ENCODE measurements at places on chromosomes 1 and 21.

DNA sequence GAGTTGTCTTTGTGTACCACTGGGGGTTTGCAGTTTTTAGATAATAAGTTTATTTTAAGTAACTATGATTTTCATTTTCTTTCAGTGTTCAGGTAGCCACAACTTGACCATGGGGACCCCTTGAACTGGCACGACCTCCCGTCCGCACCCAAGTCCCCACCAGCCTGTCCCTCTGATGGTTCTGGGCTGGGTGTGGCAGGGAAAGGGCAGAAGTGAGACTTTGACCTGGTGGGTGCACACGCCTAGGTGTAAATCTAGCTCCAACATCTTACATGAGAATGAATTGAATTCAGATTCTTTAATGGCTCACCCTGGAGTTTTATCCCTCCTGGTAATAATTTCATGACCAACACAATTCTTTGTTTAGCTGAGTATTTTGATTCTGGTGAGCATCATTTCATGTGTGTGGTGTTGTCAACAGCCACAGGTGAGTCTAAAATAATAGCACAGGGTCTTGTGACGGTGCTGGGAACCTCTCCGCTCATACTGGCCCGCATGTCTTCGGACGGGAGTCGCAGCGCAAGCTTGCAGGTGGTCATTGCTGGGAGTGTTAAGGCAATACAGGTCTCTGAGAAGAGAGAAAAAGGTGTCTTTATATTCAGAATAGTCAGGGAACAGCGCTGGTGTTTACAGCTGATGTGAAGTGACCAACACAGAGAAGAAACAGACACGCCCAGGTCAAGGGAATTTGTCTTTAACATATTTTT is 50.8 kb upstream of the POFUT2 start:
- DNase-seq = no peak

DNA sequence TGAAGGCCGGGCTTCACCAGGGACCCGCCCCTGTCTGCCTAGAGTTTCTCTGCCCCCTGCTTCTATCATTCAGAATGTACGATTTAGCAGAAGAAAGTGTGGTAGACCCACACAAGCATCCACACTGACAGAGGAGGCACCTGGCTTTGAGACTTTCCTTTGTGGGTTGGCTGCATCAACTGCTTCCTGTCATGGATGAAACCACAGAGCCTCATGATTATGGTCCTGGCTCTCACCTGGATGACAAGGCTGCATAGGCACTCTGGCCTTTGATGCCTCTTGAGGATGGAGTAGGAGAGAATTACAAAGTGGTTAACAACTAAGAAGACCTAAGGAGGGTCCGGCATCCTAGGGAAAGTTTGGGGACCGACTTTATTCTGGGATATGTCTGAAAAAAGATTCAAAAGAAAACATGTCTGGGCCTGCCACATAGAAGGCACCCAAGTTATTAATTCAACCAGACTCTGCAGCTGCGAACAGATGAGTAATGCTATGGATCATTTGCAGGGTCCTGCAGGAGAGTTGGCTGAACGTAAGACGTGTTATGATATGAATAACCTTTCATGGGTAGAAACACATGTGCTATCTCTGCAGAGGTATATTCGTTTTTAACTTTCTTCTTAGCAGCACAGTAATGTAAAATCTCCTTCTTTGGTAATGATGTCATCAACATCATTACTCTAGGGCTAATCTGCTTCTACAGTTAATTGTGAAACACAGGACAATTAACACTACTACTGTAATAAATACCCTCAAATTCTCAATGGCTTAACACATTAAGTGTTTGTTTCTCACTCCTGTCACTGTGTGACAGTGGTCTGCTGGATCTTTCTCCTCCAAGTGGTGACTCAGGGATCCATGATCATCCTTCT is 136.2 kb downstream of the SLC35F3 start:
- DNase-seq = no peak

GRCh38 chr1:63238721-63239120 is 83.6 kb upstream of the FOXD3 start:
- no peak for DNase-seq

- no peak for DNase-seq
These were observed 116.8 kb downstream of the TOMM20 start for GRCh38 chr1:235011599-235012435.

DNA sequence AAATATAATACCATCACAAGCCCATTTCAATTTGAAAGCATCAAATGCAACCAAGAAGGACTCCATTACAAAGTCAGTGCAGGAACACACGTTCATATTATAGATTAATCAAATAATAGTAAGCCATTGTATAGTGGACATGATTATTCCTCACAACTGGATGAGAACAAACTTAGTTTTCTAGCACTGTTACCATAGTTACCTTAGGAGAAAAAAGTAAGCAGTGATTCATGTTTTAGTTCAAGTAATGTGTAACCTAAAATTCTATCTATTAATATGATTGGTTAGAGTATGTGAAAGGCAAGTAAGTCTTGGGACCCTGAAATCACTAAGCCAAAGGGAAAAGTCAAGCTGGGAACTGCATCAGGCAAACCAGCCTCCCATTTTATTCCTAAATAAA is 15.2 kb downstream of the SSX2IP start:
- DNase-seq = no peak

GRCh38 chr1:11046270-11046566 is 821 bp downstream of the MASP2 start:
- DNase-seq = no peak

DNA sequence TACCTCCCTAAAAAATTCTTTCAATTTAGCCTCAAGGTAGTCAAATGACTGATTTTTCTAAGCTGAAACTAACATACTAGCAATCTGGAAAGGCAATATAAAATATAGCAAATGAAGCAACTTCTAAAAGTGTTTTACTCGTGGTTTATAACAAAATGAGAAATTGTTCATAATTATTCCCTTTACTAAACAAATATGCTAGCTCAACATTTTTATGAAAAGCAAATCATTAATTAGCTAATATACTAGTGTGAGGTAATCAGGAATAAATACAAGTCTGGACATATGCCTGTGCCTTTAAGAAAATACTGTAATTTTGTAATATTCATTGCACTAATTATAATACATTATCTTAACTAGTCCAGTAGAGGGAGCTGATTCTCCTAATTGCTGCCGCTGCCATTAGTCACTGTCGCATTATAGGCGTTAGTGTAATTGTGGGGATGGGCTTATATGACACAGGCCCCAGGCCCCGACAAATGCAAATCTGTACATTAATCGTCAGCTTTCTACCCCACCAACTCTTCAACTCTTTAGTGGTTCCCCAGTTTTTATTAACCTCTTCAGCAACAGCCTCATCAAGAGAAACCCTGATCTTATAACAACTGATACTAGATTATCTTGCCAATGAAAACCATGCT is 160.9 kb downstream of the GABPA start:
- no peak for DNase-seq

GRCh38 chr1:64691626-64692025 is 53.2 kb upstream of the RAVER2 start:
- no peak for DNase-seq

GRCh38 chr1:38941527-38942019 is at the start of gene RHBDL2:
RHBDL2 (minus strand) TSS chr1:38941830; CDS start chr1:38919212, 22,618 bp downstream.
- DNase-seq = peak; percentile 78

- no peak for DNase-seq
These were observed 106.4 kb downstream of the KAZN start for GRCh38 chr1:14704846-14705245.

DNA sequence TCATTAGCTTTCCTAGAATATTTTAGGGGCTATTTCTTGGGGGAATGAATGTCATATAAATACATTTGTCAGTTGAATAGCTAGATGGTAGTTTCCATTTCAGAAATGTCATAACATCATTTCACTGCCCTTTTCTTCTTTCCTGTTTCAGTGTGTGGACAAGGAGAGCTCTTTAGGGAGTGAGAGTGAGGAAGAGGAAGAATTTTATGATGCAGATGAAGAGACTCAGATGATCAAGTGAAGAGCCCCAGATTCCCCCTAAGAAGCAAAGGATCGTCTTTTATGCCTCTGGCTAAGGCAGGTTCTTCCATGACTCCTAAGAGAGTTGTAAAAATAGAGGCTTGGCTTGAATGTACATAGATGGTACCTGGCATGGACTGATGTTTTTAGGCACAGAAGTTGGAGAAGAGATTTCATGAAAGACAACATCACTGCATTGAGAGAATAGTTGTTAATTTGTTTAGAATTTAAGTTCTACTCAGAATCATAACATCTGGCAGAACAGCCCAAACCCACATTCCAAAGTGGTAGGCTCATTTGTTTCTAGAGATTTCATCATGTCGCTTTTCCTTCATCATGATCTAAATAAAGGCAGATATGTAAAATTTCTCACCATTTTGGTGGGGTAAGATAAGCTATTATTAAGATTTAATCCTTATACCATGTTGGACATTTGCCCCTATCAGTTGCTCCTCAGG is 44.2 kb upstream of the MAB21L3 start:
- no peak for DNase-seq

- no peak for DNase-seq
These were observed 150.3 kb downstream of the DHRS3 start for GRCh38 chr1:12467570-12468286.

DNA sequence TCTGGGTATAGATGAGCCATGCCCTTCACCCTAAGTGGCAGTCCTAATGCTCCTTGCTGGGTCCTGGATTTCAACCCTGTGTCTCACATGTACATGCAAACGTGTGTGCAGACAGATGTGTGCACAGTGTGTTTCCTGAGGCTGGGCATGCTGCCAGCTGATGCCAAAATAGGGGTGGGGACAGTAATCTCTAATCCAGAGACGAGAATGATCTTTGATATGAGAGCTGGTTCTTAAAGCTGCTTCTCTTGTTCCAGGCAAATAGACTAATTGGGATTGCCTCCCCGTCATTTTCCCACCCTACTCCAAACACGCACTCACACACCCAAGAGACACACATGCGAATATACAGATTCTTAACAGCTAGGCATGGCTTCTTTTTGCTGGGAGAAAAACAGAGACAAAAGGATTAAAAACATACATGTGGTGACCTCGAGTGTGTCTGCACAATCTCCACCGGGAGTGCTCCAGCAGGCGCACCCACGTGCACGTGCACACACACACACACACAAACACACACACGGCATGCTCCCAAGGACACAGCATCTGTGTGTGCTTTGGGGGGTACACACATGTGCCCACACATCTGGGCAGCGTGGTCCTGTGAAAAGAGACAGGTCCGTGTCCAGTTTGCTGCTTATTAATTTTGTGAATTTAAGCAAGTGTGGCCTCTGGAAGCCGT is 102.1 kb upstream of the ZBTB40 start:
- DNase-seq = no peak

- no peak for DNase-seq
These were observed 6.6 kb downstream of the SELP start for GRCh38 chr1:169623132-169623926.

DNA sequence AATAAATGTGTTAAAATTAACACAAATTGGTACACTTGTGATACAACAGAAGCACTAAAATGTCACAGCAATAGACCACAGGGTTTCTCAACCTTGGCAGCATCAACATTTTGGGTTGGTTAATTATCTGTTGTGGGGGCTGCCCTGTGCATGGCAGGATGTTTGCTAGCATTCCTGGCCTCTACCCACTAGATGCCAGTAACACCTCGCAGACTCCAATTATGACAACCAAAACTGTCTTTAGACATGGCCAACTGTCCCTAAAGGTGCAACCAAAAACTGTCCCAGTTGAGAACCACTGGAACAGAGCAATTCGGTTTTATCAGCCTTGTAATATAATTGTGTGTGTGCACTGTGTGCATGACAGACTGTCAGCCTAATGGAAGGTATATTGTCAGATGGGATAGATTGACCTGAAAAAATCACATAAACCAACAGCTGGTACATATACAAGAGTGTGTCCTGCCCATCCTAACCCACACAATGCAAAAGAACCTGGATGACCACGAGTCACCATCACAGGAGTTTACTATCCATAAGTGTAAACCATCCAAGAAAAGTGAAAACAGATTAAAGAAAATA is 13.5 kb upstream of the ERG start:
- DNase-seq = no peak

GRCh38 chr1:31759298-31760023 is 4.7 kb downstream of the ADGRB2 start:
- no peak for DNase-seq

DNA sequence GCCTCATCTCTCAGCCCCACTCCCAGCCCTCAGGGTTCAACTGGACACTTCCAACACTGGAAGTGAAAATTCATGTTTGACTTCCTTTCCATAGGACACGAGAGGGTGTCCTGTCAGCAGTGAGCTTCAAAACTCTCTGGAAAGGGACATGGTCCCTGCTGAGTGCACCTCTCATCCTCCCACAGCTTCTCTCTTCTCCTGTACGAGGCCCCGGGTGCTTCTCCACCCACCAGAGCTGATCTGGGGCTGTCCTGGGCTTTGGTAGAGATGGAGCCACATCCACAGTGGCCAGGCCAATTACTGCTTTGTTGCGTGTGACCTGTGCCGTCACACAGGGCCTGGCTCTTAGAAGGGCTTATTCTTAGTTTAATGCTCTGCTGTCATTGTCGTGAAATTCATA is 182.3 kb downstream of the RRAGC start:
- no peak for DNase-seq

DNA sequence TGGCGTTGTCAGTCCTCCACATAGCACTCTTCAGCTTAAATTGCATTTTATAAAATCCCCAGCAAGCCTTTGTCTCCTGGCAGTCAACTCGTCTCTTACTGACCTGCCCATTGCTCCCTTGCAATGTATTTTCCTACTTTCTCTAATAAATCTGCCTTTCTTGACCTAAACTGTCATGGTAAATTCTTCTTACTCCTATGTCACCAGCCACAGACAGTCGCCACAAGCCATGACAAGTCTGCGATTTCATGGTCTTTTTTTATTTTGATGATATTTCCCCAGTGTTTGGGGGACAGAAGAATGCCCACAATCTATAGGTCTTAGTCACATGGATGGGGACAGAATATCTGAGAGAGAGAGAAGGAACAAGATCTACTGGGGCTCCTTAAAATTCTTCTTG is 8.4 kb downstream of the IFNAR2 start:
- DNase-seq = no peak

DNA sequence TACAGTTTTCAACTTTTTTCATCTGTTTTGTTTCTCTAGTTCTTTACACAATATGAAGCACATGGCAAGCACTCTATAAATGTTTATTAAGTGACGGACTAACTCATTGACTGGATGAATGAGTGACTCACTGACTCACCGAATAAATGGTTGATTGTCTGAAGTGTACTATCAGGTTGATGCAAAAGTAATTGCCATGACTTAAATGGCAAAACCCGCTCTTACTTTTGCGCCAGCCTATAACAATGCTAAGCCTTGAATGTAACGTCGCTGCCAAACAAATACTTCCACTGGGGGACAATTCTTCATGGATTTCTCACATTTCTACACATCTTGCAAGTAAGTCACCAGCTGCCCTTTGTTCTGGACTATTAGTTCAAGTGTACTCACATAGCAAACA is 109.0 kb upstream of the KCTD3 start:
- DNase-seq = no peak

DNA sequence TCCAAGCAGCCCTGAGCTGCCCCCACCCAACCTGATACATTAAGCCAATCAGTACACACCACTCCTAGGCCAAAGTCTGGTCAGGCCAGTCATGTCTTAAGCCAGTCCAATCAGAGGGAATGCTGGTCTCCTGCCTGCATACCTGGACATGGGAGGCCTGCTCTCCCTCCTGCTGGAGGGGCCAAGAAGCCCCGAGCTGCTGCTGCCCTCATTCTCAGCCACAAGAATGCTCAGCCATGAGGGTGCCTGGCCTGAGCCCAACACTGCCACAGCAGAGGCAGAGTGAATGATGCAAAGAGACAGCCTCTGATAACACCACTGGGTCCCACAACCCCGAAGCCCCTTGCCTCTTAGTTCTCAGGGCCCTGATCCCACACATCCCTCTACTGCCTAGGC is 23.0 kb downstream of the CHD5 start:
- no peak for DNase-seq

- DNase-seq = no peak
These were observed 65.5 kb downstream of the UBE2T start for GRCh38 chr1:202276081-202276715.

GRCh38 chr1:153430561-153430960 is 14.2 kb downstream of the S100A7A start:
- DNase-seq = no peak
